ENCODE measurements at places on chromosomes 2 and 18.

DNA sequence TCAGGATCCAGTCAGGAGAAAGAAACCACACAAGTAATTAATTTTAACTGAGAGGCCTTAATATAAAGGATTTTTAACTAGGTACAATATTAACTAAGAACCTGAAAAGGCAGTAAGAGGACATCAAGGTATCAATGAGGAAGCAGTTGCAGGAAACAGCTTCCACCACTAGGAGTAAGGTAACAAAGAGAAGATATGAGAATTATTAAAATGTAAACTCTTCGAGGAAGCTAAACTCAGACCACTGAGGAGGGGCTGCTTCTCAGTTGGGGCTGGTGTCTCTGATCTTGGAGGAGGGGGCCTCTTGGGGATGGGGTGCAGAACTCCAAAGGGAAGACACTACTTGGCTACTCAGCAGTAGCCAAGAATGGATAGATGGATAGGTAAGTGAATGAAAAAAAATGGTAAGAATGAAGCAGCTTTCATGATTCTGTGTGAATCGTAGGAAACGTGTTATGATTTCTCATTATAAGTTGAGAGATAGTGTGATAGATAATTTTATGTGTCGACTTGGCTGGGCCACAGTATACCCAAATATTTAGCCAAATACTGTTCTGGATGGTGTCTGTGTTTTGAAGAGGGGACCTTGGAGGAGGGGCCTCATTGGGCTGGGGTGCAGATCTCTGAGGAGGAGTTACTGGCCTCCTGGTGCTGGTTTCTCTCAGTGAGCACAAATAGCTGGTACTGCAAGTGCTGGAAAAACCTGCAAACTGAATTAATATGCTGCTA is 547.7 kb upstream of the LRRTM1 start:
- no peak for DNase-seq

GRCh38 chr2:50143822-50144575 is 887.9 kb downstream of the NRXN1 start:
- DNase-seq: peak; percentile 58

DNA sequence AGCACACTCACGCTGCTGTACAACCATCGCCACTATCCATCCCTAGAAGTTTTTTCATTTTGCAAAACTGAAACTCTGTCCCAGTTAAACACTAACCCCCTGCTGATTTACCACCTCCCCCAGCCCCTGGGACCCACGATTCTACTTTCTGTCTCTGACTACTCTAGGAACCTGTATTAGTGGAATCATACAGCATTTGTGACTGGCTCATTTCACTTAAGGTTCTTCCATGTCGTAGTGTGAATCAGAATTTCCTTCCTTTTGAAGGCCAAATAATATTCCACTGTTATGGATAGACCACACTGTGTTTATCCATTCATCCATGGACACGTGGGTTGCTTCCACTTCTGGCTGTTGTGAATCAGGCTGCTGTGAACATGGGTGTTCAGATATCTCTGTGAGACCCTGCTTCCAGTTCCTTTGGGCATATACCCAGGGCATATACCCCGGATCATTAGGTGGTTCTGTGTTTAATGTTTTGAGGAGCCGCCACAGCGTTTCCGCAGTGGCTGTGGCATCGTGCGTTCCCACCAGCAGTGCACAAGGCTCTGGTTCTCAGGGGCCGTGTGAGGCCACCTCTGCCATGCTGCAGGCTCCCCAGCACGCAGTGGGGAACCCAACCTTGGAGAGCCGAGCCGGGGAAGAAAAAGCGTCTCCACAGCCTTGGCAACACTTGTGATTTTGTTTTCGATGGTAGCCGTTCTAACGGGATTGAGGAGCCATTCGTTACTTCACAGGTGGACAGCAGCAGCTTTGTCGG is 10.1 kb downstream of the RAMP1 start:
- DNase-seq: no peak

- DNase-seq: no peak
These were observed 236.9 kb downstream of the RBM43 start for GRCh38 chr2:151024696-151025251.

Data from inflammatory macrophage treated with lipopolysaccharide for 4 hours (primary cell).